ENCODE measurements at places on chromosomes 1 and 21.

GRCh38 chr1:32195972-32196823, 4.2 kb upstream of the CCDC28B start:
- DNase-seq = no peak

DNA sequence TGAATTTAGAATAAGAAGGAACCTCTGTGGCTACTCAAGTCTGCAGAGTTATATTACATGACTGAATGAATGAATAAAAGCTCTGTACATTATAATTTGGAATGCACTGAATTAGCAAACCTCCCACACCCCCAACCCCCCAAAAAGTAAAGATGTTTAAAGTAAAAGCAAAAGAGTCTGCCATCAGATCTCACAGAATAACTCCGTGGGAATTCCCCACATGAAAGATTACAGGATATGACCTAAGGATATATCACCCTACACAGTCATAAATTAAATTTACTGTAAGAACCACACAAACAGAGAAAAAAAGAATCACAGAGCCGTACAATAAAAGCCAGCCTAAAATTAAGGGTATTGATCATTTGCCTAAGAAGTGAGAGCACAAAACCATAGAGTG, 587.3 kb downstream of the PTPRC start:
- no peak for DNase-seq

DNA sequence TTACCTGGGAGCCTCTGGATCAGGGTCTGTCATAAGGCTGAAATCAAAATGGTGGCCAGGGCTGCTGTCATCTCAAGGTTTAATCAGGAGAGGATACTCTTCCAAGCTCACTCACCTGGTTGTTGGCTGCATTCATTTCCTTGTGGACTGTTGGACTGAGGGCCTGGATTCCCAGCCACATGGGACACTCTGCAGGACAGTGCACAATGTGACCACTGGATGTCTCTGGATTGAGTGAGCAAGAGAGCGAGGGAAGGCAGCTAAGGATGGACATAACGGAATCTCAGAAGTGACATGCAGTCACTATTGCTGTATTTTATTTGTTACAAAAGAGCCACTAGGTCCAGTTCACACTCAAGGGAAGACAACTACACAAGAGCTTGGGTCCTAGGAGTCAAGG, 229.1 kb downstream of the S1PR1 start:
- DNase-seq = no peak

- no peak for DNase-seq
Measured at GRCh38 chr1:178937695-178938094, 66.8 kb upstream of the ANGPTL1 start.

GRCh38 chr1:32338637-32339145, 2.7 kb upstream of the MARCKSL1 start:
- no peak for DNase-seq
